Tibial nerve (tissue), 4 donors: ENCODE measurements at places on chromosomes 12 and 14. TPM values are rescaled to one million over a fixed set of nuclear protein-coding genes. Genes with fewer than 3 reads are reported as not detected.
A peak's percentile ranks its signal among the peaks of the same experiment; 100 is the strongest.

GRCh38 chr14:106037380-106037779 is 511.0 kb downstream of the TMEM121 start:
- H3K36me3 ChIP-seq: no peaks in the 10 kb centered on the region
- H3K27ac ChIP-seq: no peak overlapping the region
- H3K4me3 ChIP-seq: no peak overlapping the region
- H3K4me1 ChIP-seq: no peaks in the 10 kb centered on the region
- no peaks in the 10 kb centered on the region for H3K27me3 ChIP-seq

DNA sequence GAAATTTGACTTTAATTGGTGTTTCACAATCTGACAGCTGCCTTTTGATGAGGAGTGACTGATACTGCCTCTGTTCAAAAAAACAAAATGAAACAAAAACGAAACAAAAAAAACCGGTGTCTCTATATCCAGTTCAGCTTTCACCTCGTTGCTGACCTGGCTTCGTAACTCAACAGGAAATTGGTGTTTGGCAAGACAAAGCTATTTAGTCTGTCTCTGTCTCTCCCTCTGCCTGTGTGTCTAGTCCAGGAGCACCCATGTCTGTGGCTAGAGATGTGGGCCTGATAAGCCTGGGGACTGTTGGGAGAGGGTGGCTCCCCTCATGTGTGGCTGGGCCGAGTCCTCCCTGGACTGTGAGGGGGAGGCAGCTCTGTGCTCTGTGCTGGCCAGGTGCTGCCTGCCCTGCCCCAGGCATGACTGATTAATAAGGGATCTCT is 11.3 kb downstream of the CACNA1C start:
- H3K4me1 ChIP-seq: peaks cover 6% of the 10 kb centered on the region
- H3K4me3 ChIP-seq: no peak overlapping the region
- H3K27me3 ChIP-seq: no peaks in the 10 kb centered on the region
- no peaks in the 10 kb centered on the region for H3K36me3 ChIP-seq
- DNase-seq: no peak

GRCh38 chr12:102903337-102904007 is 13.6 kb downstream of the PAH start:
- no peaks in the 10 kb centered on the region for H3K4me1 ChIP-seq
- H3K36me3 ChIP-seq: no peaks in the 10 kb centered on the region
- H3K27me3 ChIP-seq: no peaks in the 10 kb centered on the region
- no peak overlapping the region for H3K4me3 ChIP-seq
- DNase-seq: no peak
- no peak overlapping the region for H3K27ac ChIP-seq

DNA sequence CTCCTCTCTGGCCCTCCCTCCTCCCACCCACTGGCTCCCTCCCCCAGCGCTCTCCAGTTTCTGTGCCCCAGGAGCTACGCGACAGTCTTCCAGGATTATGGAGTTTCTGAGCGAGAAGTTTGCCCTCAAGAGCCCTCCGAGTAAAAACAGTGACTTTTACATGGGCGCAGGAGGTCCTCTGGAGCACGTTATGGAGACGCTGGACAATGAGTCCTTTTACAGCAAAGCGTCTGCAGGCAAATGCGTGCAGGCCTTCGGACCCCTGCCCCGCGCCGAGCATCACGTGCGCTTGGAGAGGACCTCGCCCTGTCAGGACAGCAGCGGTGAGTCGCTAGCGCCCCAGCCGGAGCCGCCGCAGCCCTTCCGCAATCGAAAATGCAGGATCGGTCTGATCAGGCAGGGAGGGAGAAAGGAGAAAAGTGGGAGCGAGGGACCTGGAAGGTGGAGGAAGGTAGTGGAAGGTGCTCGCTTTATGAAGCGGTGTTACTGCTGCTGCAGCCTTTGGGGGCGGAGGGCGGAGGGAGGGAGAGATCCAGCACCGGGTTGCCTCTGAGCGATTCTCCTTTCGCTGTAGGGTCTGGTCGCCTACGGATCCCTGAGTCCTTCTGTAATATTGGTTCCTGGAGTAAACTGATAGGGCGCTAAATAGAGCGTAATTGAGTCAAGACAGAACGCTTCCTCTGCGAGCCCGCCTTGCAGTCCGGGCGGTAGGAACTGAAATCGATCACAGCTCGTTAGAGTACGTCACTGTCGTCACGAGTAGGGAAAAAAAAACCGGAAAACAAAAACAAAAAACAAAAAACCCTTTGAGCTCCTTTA is at the start of gene ALX1:
Gene ALX1, plus strand, starts transcription at position 56 of the 819 bp plus-strand sequence. Its CDS starts 42 bp downstream, at position 98.
- no peak within 1 kb of the TSS for H3K27ac ChIP-seq
- H3K4me3 ChIP-seq: peak within 1 kb of the TSS; percentile 53
- H3K36me3 ChIP-seq: no peaks in the 10 kb centered on the region
- H3K4me1 ChIP-seq: no peaks in the 10 kb centered on the region
- DNase-seq: no peak

The SNAPC1 gene
- 10.6 TPM for total RNA-seq

The UNG gene
- total RNA-seq: 17.4 TPM
